ENCODE measurements at places on chromosomes 1 and 21. TPM values are rescaled to one million over a fixed set of nuclear protein-coding genes. Genes with fewer than 3 reads are reported as not detected.

Gene PRDM16
- 13.5 TPM for total RNA-seq

Gene OLFML3
- total RNA-seq: 89.9 TPM

Gene ROR1
- total RNA-seq: 19.8 TPM

Gene SMCP
- not detected for total RNA-seq

Gene DMBX1
- total RNA-seq: 0.55 TPM

Gene GPX7
- 96.0 TPM for total RNA-seq

Gene C1orf115
- total RNA-seq: 14.3 TPM

Gene ANKRD45
- 4.9 TPM for total RNA-seq

Gene HES3
- not detected for total RNA-seq

Gene PRR9
- not detected for total RNA-seq

All from camera-type eye (tissue), 1 donor.